Tibial artery (tissue), 4 donors: ENCODE measurements at places on chromosomes 2 and 18.

- H3K4me1 ChIP-seq, result no peaks in the 10 kb centered on the region
- no peak overlapping the region for H3K4me3 ChIP-seq
- H3K27me3 ChIP-seq, result no peaks in the 10 kb centered on the region
These were observed 1721.0 kb upstream of the PIK3C3 start for GRCh38 chr18:40233931-40234616.

DNA sequence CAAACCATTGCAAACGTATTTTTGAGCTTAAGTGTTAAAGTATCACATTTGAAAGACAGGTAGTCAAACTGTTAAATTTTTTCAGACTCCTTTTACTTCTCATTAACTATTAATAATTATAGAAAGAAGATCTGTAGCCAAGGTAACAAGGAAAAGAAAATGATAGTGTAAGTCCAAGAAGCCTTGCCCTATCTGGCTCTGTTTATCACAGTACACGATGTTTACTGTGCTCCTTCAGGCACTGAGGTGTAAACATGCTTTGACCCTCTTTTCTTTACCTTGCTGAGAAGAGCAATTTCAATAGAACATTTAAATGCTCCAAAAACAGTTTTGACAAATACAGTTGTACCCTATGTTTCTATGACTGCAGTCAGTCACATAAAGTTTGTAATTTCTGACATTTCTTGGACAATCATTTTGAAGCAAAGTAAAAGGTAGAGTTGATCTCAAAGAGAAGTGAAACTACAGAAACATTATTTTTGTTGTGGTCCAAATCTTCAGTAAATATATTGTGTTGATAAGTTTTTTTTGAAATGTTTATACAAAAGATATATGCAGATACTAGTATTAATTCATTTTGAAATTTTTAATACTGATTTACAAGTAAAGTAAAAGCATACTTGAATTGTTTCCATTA is 152.6 kb upstream of the KYNU start:
- H3K36me3 ChIP-seq, result no peaks in the 10 kb centered on the region
- no peaks in the 10 kb centered on the region for H3K4me1 ChIP-seq

DNA sequence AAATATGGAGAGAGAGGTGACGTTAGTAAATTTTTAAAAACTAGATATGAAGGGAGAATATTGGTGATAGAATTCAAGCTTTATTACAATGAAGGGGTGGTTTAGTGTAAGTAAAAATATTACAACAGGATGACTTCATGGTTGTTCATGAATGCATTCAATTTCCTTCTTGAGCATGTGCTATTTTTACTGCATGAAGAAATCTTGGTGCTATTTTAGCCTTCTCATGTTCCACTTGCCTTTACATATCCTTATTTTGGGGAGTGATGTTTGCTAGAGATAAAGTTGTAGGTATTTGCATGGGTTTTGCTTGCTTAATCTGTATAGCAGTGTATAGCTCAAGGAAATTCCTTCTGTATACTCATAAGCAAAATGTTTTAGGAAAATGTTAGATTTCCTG is 195.0 kb upstream of the MMADHC start:
- H3K4me3 ChIP-seq, result no peak overlapping the region
- no peaks in the 10 kb centered on the region for H3K4me1 ChIP-seq
- H3K27ac ChIP-seq, result no peak overlapping the region
- no peaks in the 10 kb centered on the region for H3K36me3 ChIP-seq
- no peak for DNase-seq
- no peaks in the 10 kb centered on the region for H3K27me3 ChIP-seq

- no peaks in the 10 kb centered on the region for H3K36me3 ChIP-seq
- no peaks in the 10 kb centered on the region for H3K27me3 ChIP-seq
These were observed 282.9 kb upstream of the TNP1 start for GRCh38 chr2:217142649-217143266.

DNA sequence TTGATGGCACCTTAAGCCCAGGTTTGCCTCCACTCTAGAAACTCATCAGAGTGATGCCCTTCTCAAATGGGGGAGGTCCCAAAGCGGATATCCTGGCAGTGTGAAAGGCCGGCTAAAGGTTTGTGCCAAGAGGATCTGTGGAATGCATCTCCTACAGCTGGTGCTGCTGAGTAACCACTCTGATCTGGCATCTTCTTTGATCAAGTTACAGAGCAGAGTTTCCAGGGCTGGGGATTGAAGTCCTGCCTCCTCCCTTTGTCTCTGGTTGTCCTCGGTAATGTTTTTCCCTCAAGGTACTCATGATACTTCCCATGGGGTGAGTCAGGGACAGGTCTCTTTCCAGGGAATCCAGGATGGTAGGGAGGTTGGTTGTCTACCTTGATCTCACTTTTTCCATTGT is 24.6 kb downstream of the PRKRA start:
- DNase-seq, result no peak
- no peaks in the 10 kb centered on the region for H3K27me3 ChIP-seq
- H3K4me1 ChIP-seq, result no peaks in the 10 kb centered on the region
- H3K36me3 ChIP-seq, result peaks cover 52% of the 10 kb centered on the region

- no peak for DNase-seq
- no peaks in the 10 kb centered on the region for H3K4me1 ChIP-seq
- H3K27me3 ChIP-seq, result no peaks in the 10 kb centered on the region
- no peaks in the 10 kb centered on the region for H3K36me3 ChIP-seq
These were observed 55.9 kb upstream of the ACYP2 start for GRCh38 chr2:54059504-54059903.

GRCh38 chr18:41613003-41613609 is 341.9 kb upstream of the PIK3C3 start:
- no peaks in the 10 kb centered on the region for H3K27me3 ChIP-seq
- H3K36me3 ChIP-seq, result no peaks in the 10 kb centered on the region
- no peak overlapping the region for H3K27ac ChIP-seq
- no peak overlapping the region for H3K4me3 ChIP-seq
- H3K4me1 ChIP-seq, result no peaks in the 10 kb centered on the region

GRCh38 chr2:109663721-109664120 is 49.6 kb downstream of the SOWAHC start:
- DNase-seq, result peak; percentile 77
- H3K4me3 ChIP-seq, result no peak overlapping the region
- H3K4me1 ChIP-seq, result peaks cover 27% of the 10 kb centered on the region
- H3K36me3 ChIP-seq, result no peaks in the 10 kb centered on the region
- H3K27ac ChIP-seq, result no peak overlapping the region

DNA sequence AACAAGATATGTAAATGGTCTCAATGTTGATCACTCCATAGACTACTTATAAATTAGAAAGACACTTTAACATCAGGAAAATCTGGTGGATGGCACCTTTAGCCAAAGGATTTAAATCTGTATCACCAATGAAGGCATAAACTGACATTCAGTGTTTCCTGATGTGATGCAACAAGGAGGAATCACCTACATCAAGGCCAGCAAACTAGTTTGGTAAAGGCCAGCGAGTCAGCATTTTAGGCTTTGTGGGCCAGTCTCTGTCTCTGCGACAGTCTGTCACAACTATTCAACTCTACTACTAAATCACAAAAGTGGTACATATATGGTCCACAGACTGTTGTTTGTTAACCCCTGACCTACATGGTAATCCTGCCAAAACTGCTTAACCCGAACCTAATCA is 33.3 kb downstream of the C2orf76 start:
- no peak overlapping the region for H3K4me3 ChIP-seq
- H3K4me1 ChIP-seq, result no peaks in the 10 kb centered on the region
- no peak overlapping the region for H3K27ac ChIP-seq
- DNase-seq, result no peak
- H3K27me3 ChIP-seq, result no peaks in the 10 kb centered on the region
- H3K36me3 ChIP-seq, result peaks cover 10% of the 10 kb centered on the region

- no peak overlapping the region for H3K4me3 ChIP-seq
- DNase-seq, result no peak
- H3K27me3 ChIP-seq, result no peaks in the 10 kb centered on the region
- no peaks in the 10 kb centered on the region for H3K4me1 ChIP-seq
These were observed 15.9 kb downstream of the ARHGEF4 start for GRCh38 chr2:130852521-130853115.

GRCh38 chr18:76524900-76525698 is 30.1 kb upstream of the ZNF516 start:
- peaks cover 5% of the 10 kb centered on the region for H3K4me1 ChIP-seq
- peak overlapping the region; percentile 17 for H3K4me3 ChIP-seq
- peaks cover 44% of the 10 kb centered on the region for H3K27me3 ChIP-seq
- DNase-seq, result no peak
- H3K27ac ChIP-seq, result no peak overlapping the region
- H3K36me3 ChIP-seq, result no peaks in the 10 kb centered on the region

DNA sequence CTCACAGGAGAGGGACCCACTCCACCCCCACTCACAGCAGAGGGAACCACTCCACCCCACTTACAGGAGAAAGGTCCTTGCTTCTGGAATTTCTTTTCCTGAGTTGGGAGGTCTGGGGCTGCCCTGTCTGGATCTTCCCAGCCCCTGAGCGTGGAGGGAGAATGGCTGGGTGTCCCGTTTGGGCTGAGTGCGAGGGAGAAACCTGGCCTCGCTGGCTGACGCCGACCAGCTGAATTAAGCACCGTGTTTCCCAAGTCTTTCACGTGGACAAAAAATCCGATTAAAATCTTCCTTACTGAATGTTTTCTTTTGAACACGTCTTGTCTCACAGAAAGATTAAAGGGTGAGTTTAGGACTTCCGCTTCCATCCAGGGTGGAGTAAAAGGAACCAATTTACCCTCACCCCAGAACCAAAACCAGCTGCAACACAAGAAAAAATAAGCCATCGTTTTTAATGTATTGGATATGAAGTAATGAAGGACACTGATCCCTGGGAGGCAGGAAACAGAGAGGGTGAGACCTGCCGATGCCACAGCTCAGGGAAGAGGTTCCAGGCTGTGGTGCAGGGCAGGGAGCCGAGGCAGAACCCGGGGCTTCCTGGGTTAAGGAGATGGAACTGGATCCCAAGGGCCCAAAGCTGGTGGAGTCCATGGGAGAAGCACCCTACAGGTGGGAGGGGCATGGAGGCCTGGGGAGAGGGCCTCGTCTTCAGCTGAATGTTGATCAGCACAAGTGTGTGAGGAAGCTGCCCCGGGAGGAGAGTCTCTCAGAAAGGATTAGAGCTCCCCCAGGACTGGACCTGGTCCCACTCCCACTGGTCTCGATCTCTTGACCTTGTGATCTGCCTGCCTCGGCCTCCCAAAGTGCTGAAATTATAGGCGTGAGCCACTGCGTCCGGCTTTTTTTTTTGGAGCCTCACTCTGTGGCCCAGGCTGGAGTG is 60.3 kb downstream of the RTP5 start:
- no peak for DNase-seq
- no peaks in the 10 kb centered on the region for H3K27me3 ChIP-seq
- no peaks in the 10 kb centered on the region for H3K4me1 ChIP-seq
- no peaks in the 10 kb centered on the region for H3K36me3 ChIP-seq

DNA sequence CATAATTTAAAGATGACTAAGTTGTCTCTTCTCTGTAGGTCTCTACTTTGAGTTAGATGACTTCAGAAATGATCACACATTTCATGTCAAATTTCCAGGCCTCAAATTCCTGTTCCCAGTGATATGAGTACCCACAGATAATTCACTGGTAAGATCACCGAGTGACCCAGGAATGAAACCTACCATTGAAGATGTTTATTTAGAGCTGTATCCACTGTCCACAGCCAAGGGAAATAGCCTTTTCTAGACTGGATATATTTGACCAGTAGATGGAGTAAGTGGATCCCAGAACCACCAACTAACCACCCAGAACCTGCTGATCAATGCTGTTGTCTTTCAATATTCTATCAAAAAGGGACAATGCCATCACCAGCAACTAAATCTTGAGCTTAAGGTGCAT is 238.8 kb downstream of the SLC8A1 start:
- DNase-seq, result no peak
- H3K4me3 ChIP-seq, result no peak overlapping the region
- H3K36me3 ChIP-seq, result no peaks in the 10 kb centered on the region
- peaks cover 3% of the 10 kb centered on the region for H3K4me1 ChIP-seq

- DNase-seq, result no peak
- H3K4me3 ChIP-seq, result no peak overlapping the region
- peak overlapping the region; percentile 5 for H3K27ac ChIP-seq
- no peaks in the 10 kb centered on the region for H3K36me3 ChIP-seq
These were observed 111.5 kb downstream of the MCFD2 start for GRCh38 chr2:46803911-46804670.

DNA sequence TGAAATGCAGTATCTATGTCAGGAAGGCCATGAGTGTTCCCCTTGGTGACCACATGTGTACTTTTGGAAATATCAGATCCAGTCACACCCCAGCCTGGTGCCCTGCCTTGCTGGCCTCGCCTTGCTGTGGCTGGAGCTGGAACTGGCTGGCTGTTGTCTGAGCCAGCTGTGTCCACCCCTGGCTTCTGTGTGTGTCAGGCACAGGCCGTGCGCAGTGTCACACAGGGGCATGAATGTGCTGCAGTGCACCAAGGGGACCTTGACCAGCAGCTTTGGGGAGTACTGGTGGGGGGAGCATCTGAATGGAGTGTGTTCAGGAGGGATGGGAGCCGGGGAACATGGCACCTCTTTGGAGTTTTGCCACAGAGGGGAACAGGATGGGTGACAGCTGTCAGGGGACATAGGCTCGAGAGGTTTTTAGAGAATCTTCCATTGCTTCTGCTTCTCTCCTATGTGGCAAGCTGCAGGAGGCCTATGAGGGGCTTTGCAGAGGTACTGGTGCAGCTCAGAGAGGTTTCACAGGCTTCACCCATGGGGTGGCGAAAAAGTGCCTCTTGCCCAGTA is 44.7 kb upstream of the FAHD2A start:
- no peaks in the 10 kb centered on the region for H3K36me3 ChIP-seq
- DNase-seq, result no peak
- H3K4me1 ChIP-seq, result no peaks in the 10 kb centered on the region
- no peak overlapping the region for H3K27ac ChIP-seq
- H3K4me3 ChIP-seq, result no peak overlapping the region

- H3K27ac ChIP-seq, result no peak overlapping the region
- no peak overlapping the region for H3K4me3 ChIP-seq
- no peaks in the 10 kb centered on the region for H3K4me1 ChIP-seq
These were observed 15.4 kb downstream of the CFAP65 start for GRCh38 chr2:219025637-219026585.

GRCh38 chr18:48470484-48471180 is 61.4 kb upstream of the ZBTB7C start:
- no peak overlapping the region for H3K4me3 ChIP-seq
- H3K4me1 ChIP-seq, result peaks cover 9% of the 10 kb centered on the region
- no peaks in the 10 kb centered on the region for H3K36me3 ChIP-seq
- no peaks in the 10 kb centered on the region for H3K27me3 ChIP-seq
- peak overlapping the region; percentile 7 for H3K27ac ChIP-seq

- H3K27me3 ChIP-seq, result no peaks in the 10 kb centered on the region
- peaks cover 26% of the 10 kb centered on the region for H3K4me1 ChIP-seq
- peak overlapping the region; percentile 79 for H3K27ac ChIP-seq
- no peaks in the 10 kb centered on the region for H3K36me3 ChIP-seq
- no peak overlapping the region for H3K4me3 ChIP-seq
These were observed 8.0 kb upstream of the SESTD1 start for GRCh38 chr2:179272406-179273192.

- no peak for DNase-seq
- no peaks in the 10 kb centered on the region for H3K27me3 ChIP-seq
- no peak overlapping the region for H3K27ac ChIP-seq
- H3K4me3 ChIP-seq, result no peak overlapping the region
- H3K4me1 ChIP-seq, result no peaks in the 10 kb centered on the region
- H3K36me3 ChIP-seq, result no peaks in the 10 kb centered on the region
These were observed 63.0 kb upstream of the SPRED2 start for GRCh38 chr2:65495251-65495877.
